Neural progenitor cell (in vitro differentiated cells): ENCODE measurements at places on chromosomes 1 and 21. TPM values are rescaled to one million over a fixed set of nuclear protein-coding genes. Genes with fewer than 3 reads are reported as not detected.

- H3K4me1 ChIP-seq = peaks cover 13% of the 10 kb centered on the region
- no peak overlapping the region for H3K4me3 ChIP-seq
- DNase-seq = peak; percentile 9
- H3K36me3 ChIP-seq = no peaks in the 10 kb centered on the region
These were observed 293.7 kb downstream of the RGS7 start for GRCh38 chr1:241063276-241063675.

DNA sequence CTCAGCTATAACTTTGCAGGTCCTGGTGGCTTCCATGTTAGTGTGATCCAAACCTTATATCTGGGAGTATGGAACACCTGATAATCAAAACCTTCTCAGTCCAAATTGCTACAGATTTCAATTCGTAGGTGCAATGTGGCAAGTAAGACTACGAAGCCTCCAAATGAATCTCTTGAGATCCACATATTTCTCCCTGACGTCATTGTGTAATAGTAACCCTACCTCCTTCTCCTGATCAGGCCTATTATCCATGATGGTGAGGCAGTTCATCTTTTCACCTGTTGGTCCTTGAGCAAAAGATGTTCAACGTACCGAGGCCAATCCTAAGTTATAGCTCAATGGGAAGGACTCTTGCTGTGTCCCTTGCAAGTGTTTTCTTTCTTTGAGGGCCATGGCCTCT is 115.9 kb upstream of the CHRM3 start:
- H3K4me1 ChIP-seq = no peaks in the 10 kb centered on the region
- H3K36me3 ChIP-seq = no peaks in the 10 kb centered on the region
- DNase-seq = no peak
- H3K27ac ChIP-seq = no peak overlapping the region
- H3K27me3 ChIP-seq = no peaks in the 10 kb centered on the region

- H3K4me3 ChIP-seq = no peak overlapping the region
- H3K36me3 ChIP-seq = no peaks in the 10 kb centered on the region
- H3K4me1 ChIP-seq = no peaks in the 10 kb centered on the region
- no peaks in the 10 kb centered on the region for H3K27me3 ChIP-seq
- H3K27ac ChIP-seq = no peak overlapping the region
These were observed 253.8 kb downstream of the PCP4 start for GRCh38 chr21:40120940-40121575.

SLC1A7 gene
- not detected in 2 replicates for total RNA-seq

PTPN14 gene
- total RNA-seq = 27.3 and 28.3 TPM in 2 replicates
